ENCODE measurements at places on chromosomes 4 and X.

- DNase-seq: no peak
Measured at GRCh38 chr4:120821977-120822376, 100.5 kb downstream of the PRDM5 start.

- DNase-seq: no peak
Measured at GRCh38 chr4:42350611-42351182, 46.6 kb upstream of the SHISA3 start.

DNA sequence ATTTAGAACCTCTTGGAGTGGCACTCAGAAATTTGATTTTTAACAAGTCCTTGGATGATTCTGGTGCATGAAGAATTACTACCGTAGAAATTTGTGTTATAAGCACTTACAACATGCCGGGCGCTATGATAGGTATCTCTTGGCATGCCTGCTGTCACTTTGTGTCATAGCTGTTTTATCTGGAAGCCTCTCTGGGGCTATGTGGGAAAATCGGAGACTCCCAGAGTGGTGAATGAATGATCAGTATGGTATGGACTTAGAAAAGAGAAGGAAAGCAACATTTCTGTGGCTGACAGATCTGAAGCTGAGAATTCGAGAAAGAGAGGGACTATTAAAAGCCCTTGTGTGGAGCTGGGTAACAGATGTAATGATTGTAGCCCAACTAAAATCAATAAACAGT is 177.4 kb upstream of the MAMLD1 start:
- DNase-seq: no peak

DNA sequence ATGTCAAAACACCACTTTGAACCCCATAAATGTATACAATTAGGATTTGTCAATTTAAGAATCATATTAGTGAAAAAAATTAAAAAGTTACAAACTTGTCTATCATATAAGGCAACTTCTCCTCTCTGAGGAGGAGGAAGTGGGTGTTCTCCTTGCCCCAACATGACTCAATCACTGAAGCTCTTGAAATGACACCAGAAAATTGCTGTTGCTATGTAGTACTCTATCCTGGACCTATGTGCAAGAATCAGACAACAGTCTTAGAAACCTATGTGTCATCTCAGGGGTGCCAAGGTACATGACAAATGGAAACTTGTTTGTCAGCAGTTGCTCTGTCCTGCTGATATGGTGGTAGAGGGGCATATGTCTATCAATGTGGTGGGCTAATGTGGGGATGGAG is 47.7 kb downstream of the HMGB3 start:
- no peak for DNase-seq

Data from stimulated activated CD4-positive, alpha-beta T cell treated with anti-CD3 and anti-CD28 coated beads, Interleukin-2, amount 100 ng/mL, for 48 hours (primary cell).